ENCODE measurements at places on chromosomes 11 and 22.

GRCh38 chr11:44426119-44426518, 116.2 kb upstream of the ALX4 start:
- no peak for DNase-seq

DNA sequence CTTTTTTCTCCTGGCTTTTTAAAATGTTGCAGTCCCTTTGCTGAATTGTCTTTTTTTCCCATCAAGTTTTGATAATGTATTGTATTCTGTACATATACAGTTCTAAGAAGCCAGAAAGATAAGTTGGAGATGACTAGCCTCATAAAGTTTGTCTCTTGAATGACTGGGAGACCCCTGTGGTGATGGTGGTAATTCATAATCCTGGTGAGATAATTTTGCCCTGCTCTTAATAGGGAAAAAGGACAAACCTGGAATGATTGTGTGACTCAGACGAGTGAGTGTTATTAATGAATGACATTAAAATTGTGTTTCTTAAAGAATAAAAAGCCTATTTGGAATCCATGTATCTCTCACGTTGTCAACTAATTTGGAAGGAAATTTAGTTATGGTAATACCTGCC, 1.2 kb downstream of the HIKESHI start:
- no peak for DNase-seq

DNA sequence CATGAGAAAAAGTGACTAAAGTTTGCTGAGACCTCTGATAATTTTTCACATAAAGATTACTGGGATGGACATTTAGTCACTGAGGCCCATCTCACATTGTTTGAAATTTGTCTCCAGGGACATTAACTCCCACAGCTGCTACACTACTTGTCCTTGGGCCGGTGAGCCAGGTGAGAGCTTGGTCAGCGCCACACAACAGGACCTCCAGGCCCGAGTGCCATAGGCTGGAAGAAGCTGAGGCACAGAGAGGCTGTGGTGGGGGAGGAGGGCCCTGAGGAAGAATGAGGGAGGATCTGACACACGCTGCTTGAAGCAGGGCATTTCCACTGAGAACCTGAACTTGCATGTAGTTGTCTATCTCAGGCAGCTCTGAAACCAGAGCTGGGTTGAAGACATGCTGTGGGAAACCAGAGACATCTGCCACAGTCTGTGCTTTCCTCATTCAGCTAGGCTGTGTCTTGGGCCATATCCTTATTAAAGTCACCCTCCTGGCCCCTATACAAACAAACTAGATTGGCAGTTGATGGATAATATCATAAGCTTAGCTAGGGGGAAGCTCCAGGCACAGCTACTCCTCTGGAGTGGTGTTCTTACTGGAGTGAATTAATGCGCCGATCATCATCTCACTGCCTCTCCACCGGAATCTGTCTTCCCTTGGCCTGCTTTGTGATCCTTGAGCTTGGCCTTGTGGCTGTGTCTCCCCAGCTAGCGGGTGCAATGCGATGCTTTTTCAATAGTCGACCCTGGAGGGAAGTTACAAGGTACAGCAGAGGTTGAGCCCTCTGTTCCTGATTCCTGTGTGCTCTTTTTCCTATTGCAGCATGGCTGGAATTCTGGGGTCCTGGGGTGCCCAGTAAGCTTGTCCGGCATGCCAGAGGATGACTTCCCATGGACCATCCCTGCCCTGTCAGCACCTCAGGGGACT, 225.3 kb upstream of the B3GAT1 start:
- no peak for DNase-seq

DNA sequence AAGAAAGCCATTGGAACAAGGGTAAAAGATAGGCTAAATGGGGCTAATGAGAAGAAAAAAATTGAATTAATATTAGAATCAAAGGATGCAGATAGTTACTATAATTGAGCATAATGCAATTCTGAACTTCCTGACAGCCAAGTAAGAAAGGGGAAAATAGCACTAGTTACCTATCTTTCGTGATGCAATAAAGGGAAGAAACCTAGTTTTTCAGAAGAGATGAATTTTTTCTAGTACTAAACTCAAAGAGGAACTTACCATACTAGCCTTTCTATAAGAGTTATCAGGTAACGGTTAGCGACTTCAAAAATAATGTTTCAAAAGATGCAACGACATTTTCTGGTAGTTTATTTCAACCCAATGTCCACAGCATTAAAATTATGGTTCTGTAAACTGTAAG, 8.8 kb upstream of the WT1 start:
- DNase-seq = no peak

DNA sequence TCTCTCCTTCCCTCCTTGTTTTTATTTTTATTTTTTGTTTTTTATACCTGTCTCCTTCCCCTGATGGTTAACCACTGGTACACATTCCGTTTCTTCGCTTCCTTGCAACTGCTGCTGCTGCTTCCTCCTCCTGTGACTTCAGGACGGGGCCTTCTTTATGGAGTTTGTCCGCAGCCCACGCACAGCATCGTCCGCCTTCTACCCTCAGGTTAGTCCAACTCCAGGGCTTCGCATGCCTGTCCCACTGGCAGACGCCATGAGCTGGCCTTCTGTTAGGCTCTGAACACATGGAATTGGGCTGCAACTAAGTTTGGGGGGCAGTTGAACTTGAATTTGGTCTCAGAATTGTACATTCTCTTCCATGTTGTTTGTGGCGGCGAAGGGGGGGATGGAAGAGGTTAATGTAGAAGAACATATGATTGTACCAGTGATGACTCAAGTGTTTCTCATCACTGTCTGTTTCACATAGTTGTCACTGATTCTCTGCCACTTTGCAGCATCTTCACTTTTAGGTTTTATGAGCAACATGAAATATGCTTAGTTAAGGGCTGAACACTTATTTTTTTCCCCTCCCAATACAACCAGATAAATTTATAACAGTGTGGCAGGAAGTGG, 83.0 kb upstream of the YWHAH start:
- no peak for DNase-seq

- DNase-seq = no peak
These were observed 158.2 kb downstream of the TRIM29 start for GRCh38 chr11:119979701-119980100.
